ENCODE measurements at places on chromosomes 13 and 19. TPM values are rescaled to one million over a fixed set of nuclear protein-coding genes. Genes with fewer than 3 reads are reported as not detected.

- H3K27ac ChIP-seq: peak overlapping the region; percentile 60
- peaks cover 6% of the 10 kb centered on the region for H3K36me3 ChIP-seq
- no peak overlapping the region for H3K4me3 ChIP-seq
- no peak for DNase-seq
- H3K4me1 ChIP-seq: peaks cover 5% of the 10 kb centered on the region
Observed at GRCh38 chr19:15196360-15197005, 4.3 kb downstream of the NOTCH3 start.

DNA sequence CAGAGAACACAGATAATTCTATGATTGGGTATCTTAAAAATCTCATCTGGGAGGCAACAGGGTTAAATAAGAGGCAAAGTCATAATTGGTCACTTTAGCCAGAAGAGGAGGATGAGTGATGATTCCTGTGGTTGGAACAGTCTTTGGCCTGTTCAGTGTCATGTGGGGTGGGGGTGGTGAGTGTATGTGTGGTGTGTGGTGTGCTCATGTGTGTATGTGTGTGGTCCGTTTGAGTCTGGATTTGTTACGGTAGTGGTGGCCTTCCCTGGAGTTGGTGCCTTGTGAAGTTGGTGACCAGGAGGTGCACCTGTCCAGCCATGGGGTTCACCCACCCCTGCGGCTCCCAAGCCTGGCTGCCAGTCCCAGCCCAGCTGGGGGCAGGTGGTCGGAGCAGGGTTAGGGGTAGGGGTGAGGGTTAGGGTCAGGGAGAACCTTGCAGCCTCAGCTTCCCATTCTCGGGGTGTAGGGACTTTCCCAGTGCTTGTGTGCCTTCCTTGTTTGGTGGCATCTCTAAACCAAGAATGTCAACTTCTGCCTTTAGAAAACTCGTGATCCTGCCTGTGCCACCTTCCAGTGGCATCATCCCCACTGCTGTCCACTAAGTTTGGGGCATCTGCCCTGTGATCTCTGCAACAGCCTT, 97.5 kb downstream of the RAB20 start:
- no peak for DNase-seq
- no peak overlapping the region for H3K27ac ChIP-seq
- H3K27me3 ChIP-seq: no peaks in the 10 kb centered on the region
- H3K4me3 ChIP-seq: no peak overlapping the region
- peaks cover 10% of the 10 kb centered on the region for H3K36me3 ChIP-seq

DNA sequence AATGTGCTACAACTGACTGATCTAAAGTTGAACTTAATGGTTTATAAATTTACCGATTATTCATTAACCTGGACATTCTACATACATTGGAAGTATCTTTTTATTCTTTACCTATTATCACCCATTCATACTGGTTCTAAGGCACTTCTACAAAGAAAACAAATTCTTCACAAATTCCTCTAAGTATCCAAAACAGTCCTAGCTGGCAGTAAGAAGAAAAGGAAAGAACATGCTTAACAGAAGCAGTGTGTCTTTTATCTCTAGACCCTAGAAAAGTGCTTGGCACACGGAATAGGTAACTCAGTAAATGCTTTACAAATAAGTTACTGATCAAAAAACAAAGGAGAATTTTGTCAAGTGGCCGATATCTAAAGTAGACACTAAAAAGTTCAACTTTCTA, 32.8 kb downstream of the TSC22D1 start:
- H3K4me1 ChIP-seq: peaks cover 2% of the 10 kb centered on the region
- no peak for DNase-seq
- H3K36me3 ChIP-seq: no peaks in the 10 kb centered on the region
- H3K27me3 ChIP-seq: no peaks in the 10 kb centered on the region

- no peak overlapping the region for H3K4me3 ChIP-seq
- peaks cover 2% of the 10 kb centered on the region for H3K27me3 ChIP-seq
- no peak overlapping the region for H3K27ac ChIP-seq
- DNase-seq: no peak
Observed at GRCh38 chr13:30071969-30072817, 221.8 kb upstream of the UBL3 start.

GRCh38 chr13:21240586-21240985, 64.1 kb downstream of the MRPL57 start:
- no peaks in the 10 kb centered on the region for H3K4me1 ChIP-seq
- DNase-seq: no peak
- no peak overlapping the region for H3K4me3 ChIP-seq
- H3K36me3 ChIP-seq: no peaks in the 10 kb centered on the region
- no peaks in the 10 kb centered on the region for H3K27me3 ChIP-seq
- H3K27ac ChIP-seq: no peak overlapping the region

DNA sequence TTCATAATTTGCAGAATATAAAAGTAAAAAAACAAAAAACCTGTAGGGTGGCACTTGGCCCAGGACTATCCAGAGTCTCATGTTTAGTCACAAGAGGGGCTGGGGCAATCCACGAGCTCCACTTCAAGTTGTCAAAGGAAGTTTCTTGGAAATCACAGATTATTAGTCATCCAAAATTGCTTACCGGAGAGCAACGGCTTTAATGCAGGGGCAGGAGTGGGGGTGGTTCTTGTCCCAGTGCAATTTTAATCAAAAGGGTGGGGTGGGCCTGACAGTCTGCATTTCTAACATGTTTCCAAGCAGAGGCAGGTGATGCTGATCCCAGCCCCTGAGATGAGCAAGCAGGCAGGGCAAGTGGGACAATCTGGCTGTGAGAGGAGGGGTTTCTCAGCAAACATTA, 233.9 kb downstream of the ABCC4 start:
- H3K36me3 ChIP-seq: no peaks in the 10 kb centered on the region
- H3K4me1 ChIP-seq: no peaks in the 10 kb centered on the region
- no peaks in the 10 kb centered on the region for H3K27me3 ChIP-seq
- no peak overlapping the region for H3K4me3 ChIP-seq
- DNase-seq: no peak
- no peak overlapping the region for H3K27ac ChIP-seq

- H3K27ac ChIP-seq: no peak overlapping the region
- no peak for DNase-seq
- no peaks in the 10 kb centered on the region for H3K36me3 ChIP-seq
Observed at GRCh38 chr13:86831084-86831483, 840.1 kb upstream of the SLITRK5 start.

- DNase-seq: no peak
- H3K27me3 ChIP-seq: no peaks in the 10 kb centered on the region
- H3K27ac ChIP-seq: no peak overlapping the region
- no peak overlapping the region for H3K4me3 ChIP-seq
Observed at GRCh38 chr13:67643516-67644055, 413.4 kb upstream of the PCDH9 start.

- H3K4me3 ChIP-seq: no peak overlapping the region
- no peaks in the 10 kb centered on the region for H3K4me1 ChIP-seq
- DNase-seq: no peak
- H3K27ac ChIP-seq: no peak overlapping the region
- H3K36me3 ChIP-seq: peaks cover 5% of the 10 kb centered on the region
- no peaks in the 10 kb centered on the region for H3K27me3 ChIP-seq
Observed at GRCh38 chr13:114019367-114019766, 45.5 kb upstream of the C13orf46 start.

- H3K4me3 ChIP-seq: no peak overlapping the region
- no peak overlapping the region for H3K27ac ChIP-seq
- DNase-seq: no peak
- no peaks in the 10 kb centered on the region for H3K27me3 ChIP-seq
- no peaks in the 10 kb centered on the region for H3K4me1 ChIP-seq
Observed at GRCh38 chr19:21750586-21751128, 16.7 kb downstream of the ZNF100 start.

DNA sequence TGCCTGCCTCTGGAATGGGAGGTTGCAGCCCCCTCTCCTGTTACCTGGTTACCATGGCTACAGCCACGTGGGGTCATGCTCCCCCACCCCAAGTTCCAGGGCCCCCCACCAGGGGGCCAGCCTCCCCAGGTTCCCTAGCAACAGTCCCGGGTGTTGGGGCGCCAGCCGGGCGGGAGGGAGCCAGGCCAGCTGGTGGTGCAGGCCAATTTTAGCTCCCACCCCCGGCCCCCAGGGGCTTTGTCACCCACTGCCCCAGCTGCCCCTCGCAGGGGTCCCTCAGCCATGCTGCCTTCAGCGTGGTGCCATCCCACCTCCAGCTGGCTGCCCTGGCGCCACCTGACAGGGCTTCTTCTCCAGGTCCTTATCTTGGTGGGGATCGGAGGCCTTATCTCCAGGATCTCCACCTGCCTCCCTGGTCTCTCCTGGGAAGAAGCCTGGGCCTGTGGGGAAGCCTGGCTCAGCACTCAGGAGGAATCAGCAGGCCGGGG, 3.0 kb downstream of the MARK4 start:
- no peak overlapping the region for H3K4me3 ChIP-seq
- H3K4me1 ChIP-seq: no peaks in the 10 kb centered on the region
- no peak for DNase-seq
- no peak overlapping the region for H3K27ac ChIP-seq
- H3K27me3 ChIP-seq: no peaks in the 10 kb centered on the region

DNA sequence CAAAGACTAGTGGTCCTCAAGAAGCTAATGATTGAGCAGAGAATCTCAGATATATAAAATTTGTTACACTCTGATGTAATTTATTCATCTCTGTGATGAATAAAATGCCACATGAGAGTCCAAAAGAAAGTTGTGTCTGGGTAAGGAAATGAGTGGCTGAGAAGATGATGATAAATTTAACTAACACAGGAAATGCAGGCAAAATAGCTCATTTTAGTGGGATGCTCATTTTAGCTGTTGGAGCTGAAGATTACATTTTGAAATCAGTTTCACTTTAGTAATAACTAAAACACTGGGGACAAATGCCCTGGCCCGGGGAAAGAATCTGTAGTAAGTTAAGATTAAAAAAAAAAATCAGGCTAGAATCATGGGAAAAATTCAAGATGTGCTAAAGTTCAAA, 35.2 kb downstream of the SPRY2 start:
- no peaks in the 10 kb centered on the region for H3K36me3 ChIP-seq
- H3K4me1 ChIP-seq: no peaks in the 10 kb centered on the region
- H3K27me3 ChIP-seq: no peaks in the 10 kb centered on the region
- no peak overlapping the region for H3K27ac ChIP-seq
- no peak for DNase-seq
- no peak overlapping the region for H3K4me3 ChIP-seq

GRCh38 chr13:89925107-89925506, 1422.4 kb upstream of the MIR17HG start:
- no peak overlapping the region for H3K4me3 ChIP-seq
- no peaks in the 10 kb centered on the region for H3K27me3 ChIP-seq
- H3K36me3 ChIP-seq: no peaks in the 10 kb centered on the region
- H3K4me1 ChIP-seq: no peaks in the 10 kb centered on the region

DNA sequence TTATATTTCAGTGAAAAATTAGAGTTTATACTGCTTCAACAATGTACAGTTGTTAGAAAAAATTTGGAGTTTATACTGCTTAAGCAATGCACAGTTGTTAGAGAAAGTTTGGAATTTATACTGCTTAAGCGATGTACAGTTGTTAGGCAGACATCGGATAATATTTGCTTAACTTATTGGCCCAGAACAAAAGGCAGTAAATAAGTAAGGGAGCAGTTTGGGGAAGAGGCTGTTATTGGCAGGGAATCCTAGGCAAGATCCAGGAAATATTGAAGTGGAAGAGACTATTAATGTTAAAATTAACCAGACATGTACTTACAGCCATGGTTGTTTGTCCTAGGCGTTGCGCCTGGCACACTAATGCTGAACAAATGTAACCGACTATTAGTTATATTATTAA, 166.9 kb downstream of the GPC5 start:
- no peaks in the 10 kb centered on the region for H3K36me3 ChIP-seq
- no peak overlapping the region for H3K4me3 ChIP-seq
- no peaks in the 10 kb centered on the region for H3K27me3 ChIP-seq
- no peak for DNase-seq
- no peaks in the 10 kb centered on the region for H3K4me1 ChIP-seq

GRCh38 chr19:5341448-5341820, 822 bp upstream of the PTPRS start:
- H3K4me1 ChIP-seq: no peaks in the 10 kb centered on the region
- no peak overlapping the region for H3K27ac ChIP-seq
- no peaks in the 10 kb centered on the region for H3K36me3 ChIP-seq
- no peak for DNase-seq
- H3K4me3 ChIP-seq: no peak overlapping the region
- H3K27me3 ChIP-seq: no peaks in the 10 kb centered on the region

- no peaks in the 10 kb centered on the region for H3K27me3 ChIP-seq
- no peak for DNase-seq
- H3K4me1 ChIP-seq: no peaks in the 10 kb centered on the region
- H3K4me3 ChIP-seq: no peak overlapping the region
- no peaks in the 10 kb centered on the region for H3K36me3 ChIP-seq
- no peak overlapping the region for H3K27ac ChIP-seq
Observed at GRCh38 chr13:75372923-75373841, 108.8 kb downstream of the TBC1D4 start.

- H3K36me3 ChIP-seq: no peaks in the 10 kb centered on the region
- DNase-seq: peak; percentile 41
Observed at GRCh38 chr13:87677496-87678371, 6.6 kb downstream of the SLITRK5 start.

Gene FCGBP
- total RNA-seq: 71.2 TPM

Gene ZNF728
- total RNA-seq: 3.5 TPM

Gene BEST2
- total RNA-seq: not detected

Gene GFY
- total RNA-seq: not detected

Gene KIR3DL1
- not detected for total RNA-seq

Gene ZNF28
- 14.0 TPM for total RNA-seq

Gene RGL3
- 51.6 TPM for total RNA-seq

Gene CGB8
- not detected for total RNA-seq

Gene CERS1
- total RNA-seq: 0.49 TPM
